MCF 10A (cell line): ENCODE measurements at places on chromosomes 13 and 19. TPM values are rescaled to one million over a fixed set of nuclear protein-coding genes. Genes with fewer than 3 reads are reported as not detected.

DNA sequence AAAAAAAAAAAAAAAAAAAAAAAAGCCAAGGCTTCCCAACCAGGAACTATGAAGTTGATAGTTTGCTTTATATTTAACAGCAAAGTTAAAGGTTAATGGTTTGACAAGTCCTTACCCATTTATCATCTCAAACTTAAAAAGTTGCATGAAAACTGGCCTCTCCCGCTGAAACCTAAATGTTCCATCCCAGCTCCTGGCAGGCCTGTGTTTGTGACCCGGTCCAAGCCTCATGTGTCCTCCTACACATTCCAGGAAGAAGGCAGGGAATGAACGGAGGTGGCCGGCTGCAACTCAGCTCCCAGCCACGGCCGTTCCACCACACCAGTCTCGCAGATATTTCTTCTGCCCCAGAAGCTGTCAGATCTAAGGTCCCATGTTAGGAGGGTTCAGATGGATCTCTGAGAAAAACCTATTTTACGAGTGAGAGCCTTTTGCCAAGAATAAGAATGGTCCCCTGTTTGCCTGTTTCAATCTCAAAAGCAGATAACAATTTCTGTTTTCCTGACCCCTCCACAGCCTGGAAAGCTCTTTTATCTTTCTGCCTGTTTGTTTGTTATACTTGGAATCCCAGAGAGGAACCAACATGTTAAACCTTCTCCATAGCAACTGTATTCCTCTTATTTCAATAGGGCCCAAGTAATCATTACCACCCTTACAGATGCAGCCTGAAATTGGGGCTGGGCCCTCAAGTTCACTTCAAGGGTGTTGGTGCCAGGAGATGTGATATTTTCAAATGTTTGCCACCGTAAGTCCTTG, 56.5 kb downstream of the KCTD12 start:
- H3K4me3 ChIP-seq, result no peak overlapping the region
- no peaks in the 10 kb centered on the region for H3K27me3 ChIP-seq
- no peak for DNase-seq
- H3K4me1 ChIP-seq, result peaks cover 6% of the 10 kb centered on the region
- no peak overlapping the region for H3K27ac ChIP-seq

DNA sequence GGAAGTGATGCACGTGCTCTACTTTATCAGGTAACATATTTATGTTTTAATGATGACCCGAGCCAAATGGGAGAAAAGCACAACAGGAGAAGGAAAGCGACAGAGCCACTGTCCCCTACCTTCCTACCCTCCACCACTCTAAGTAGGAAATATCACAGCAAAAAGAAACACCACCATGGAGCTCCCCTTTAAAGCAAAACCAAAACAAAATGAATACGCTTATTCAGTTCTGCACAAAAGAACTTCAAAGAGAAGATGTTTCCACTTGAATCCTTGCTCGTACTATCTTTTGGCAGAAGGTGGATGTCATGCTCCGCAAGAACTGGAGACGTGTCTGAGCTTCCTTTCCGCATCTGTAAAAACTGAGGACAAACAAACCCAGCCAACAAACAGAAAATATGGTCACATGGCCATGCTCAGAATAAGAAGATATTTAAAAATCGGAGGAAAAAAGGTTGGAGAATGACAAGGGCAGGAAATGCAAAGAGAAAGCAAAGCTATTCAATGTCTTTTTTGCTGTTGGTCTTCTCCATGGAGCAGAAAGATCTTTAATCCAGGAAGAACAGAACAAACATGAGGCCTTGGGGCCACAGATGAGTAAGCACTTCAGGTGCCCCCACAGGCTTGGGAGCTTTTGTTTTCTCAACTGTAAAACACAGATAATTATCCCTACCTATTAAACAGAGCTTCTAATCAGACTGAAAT, 19.5 kb downstream of the N4BP2L1 start:
- H3K36me3 ChIP-seq, result no peaks in the 10 kb centered on the region
- H3K27ac ChIP-seq, result no peak overlapping the region
- H3K27me3 ChIP-seq, result no peaks in the 10 kb centered on the region
- no peak overlapping the region for H3K4me3 ChIP-seq

GRCh38 chr13:111632906-111633305, 312.5 kb downstream of the TEX29 start:
- H3K27me3 ChIP-seq, result no peaks in the 10 kb centered on the region
- H3K4me1 ChIP-seq, result no peaks in the 10 kb centered on the region
- H3K4me3 ChIP-seq, result no peak overlapping the region
- DNase-seq, result no peak
- H3K36me3 ChIP-seq, result no peaks in the 10 kb centered on the region
- no peak overlapping the region for H3K27ac ChIP-seq

GRCh38 chr19:13262450-13262849, 112.2 kb downstream of the IER2 start:
- no peaks in the 10 kb centered on the region for H3K36me3 ChIP-seq
- peaks cover 11% of the 10 kb centered on the region for H3K4me1 ChIP-seq
- no peak overlapping the region for H3K4me3 ChIP-seq
- H3K27ac ChIP-seq, result no peak overlapping the region
- H3K27me3 ChIP-seq, result peaks cover 30% of the 10 kb centered on the region

DNA sequence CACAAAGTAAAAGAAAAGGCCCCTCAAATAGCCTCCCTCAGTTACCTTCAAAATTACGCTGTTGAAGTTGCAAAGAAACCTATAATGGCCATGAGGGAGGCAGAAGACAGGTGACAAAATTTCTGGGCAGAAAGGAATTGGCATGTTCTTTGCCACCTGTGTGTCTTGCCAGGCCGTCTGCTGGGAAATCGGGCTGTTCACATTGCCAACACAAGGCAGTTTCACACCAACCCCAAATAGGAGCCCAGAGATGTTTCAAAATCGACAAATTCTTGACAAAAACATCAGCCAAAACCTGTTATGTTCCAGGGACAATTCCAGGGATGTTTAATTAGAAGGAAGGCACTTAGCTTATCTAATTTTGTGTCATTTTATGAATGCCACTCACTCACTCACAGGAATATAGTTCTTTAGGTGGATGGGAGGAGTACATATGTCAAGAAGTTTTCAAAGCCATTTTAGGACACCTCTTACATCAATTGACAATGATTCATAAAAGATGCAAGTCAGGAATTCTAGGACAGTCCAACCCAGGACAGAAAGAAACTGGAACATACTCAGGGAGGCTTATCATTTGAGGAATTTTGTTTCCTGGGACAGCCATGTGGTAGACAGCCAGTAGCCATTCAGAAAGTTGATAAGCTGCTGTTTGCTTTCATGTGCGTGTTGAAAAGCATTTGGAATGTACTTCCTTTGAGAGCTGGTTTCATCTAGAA, 164.5 kb downstream of the RGCC start:
- H3K27ac ChIP-seq, result peak overlapping the region; percentile 73
- peaks cover 18% of the 10 kb centered on the region for H3K4me1 ChIP-seq
- H3K4me3 ChIP-seq, result no peak overlapping the region
- no peak for DNase-seq

DNA sequence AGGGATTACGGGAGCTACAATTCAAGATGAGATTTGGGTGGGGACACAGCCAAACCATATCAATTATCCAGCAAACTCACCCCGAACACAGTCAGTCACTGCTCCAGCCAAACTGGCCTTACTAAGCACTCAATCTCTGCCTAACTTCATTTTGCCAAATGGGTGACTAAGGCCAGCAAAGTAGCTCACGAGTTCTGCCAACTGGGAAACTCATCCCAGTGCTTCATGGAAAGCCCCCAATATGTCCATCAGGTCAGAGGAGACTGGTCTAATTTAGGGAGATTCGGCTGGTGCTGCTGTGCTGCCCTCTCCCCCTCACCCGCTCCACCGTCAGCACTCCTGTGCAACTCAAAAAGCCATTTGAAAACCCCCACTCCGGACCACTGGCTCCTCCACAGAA, 324.0 kb downstream of the FOXO1 start:
- DNase-seq, result no peak
- H3K27ac ChIP-seq, result no peak overlapping the region
- peaks cover 37% of the 10 kb centered on the region for H3K4me1 ChIP-seq
- no peaks in the 10 kb centered on the region for H3K27me3 ChIP-seq

DNA sequence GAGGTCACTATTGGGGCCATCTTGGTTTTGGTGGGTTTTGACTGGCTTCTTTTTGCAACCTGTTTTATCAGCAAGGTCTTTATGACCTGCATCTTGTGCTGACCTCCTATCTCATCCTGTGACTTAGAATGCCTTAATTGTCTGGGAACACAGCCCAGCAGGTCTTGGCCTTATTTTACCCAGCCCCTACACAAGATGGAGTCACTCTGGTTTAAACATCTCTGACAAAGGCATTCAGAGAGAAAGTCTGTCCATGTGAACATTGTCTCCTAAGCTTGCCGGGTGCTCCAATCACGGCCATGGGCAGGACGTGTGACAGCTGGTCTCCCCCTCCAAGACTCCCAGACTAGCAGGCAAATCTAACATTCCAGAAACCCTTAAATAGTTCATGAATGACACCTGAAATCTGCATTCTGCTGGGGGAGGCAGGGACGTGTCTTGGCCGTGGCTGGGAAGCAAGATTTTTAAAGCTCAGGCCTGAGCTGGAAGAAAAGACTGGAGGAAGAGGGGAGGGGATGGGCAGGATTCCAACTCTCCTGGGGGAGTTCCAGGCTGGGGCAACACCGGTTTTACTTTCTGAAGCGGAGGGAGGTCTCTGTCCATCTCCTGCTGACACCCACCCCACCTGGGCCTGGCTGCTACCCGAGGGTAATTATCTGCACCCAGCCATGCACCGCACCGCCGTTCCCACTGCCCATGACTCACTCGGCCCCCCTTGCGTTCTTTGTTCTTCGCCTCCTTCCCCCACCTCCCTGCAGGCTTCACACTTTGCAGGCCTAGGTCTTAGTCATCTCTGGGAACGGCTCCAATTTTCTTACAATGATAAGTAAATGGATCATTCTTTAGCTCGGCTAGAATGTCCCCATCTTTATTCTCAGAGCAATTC, 11.6 kb upstream of the OR1M1 start:
- peak; percentile 100 for DNase-seq
- peak overlapping the region; percentile 65 for H3K4me3 ChIP-seq
- peak overlapping the region; percentile 57 for H3K27ac ChIP-seq
- H3K36me3 ChIP-seq, result peaks cover 6% of the 10 kb centered on the region

DNA sequence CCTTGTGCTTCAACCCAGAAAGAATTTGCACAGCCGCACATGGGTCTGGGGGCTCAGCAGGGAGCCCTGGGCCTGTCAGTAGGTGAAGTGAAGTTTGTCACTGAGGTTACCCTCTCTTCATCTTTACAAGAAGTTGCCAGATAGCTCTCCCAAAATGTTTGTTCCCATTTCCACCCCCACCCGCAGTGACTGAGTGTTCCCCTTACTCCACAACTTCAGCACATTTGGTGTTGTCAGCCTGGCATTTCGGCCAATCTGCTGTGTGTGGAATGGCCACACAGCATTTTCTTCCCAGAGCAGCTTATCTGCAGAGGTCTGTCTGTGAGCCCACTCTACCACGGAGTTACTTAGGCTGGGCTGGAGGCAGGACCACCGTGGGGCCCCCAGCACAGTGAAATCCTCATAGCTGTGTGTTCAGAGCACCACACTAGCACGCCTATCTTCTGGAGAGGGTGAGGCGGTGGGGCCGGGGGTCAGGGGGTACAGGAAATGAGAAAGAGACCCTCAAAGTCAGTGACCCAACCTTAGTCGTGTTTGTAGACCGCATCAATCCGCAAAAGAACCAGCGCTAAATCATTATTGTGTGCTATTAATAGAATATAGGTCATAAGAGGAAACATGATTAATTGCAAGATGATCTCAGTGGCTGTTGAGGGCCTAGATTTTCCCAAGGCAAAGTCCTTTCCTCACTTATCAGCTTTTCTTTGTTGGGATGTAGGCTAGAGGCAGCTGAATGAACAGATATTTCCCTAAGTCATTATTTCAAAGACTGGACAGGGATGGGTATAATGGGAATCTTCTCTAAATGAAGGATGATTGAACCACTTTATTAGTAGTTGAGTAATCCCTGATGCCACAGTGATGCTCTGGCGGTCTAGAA, 116.0 kb downstream of the SIPA1L3 start:
- H3K4me1 ChIP-seq, result no peaks in the 10 kb centered on the region
- no peak overlapping the region for H3K4me3 ChIP-seq
- H3K27me3 ChIP-seq, result no peaks in the 10 kb centered on the region
- DNase-seq, result no peak
- H3K27ac ChIP-seq, result no peak overlapping the region

- peaks cover 43% of the 10 kb centered on the region for H3K36me3 ChIP-seq
- H3K4me3 ChIP-seq, result no peak overlapping the region
- DNase-seq, result no peak
Measured at GRCh38 chr13:27440408-27440807, 10.0 kb downstream of the MTIF3 start.

- no peak for DNase-seq
- no peak overlapping the region for H3K27ac ChIP-seq
- H3K36me3 ChIP-seq, result no peaks in the 10 kb centered on the region
- no peaks in the 10 kb centered on the region for H3K27me3 ChIP-seq
- H3K4me1 ChIP-seq, result peaks cover 2% of the 10 kb centered on the region
Measured at GRCh38 chr13:65650321-65650720, 1579.8 kb downstream of the PCDH9 start.

DNA sequence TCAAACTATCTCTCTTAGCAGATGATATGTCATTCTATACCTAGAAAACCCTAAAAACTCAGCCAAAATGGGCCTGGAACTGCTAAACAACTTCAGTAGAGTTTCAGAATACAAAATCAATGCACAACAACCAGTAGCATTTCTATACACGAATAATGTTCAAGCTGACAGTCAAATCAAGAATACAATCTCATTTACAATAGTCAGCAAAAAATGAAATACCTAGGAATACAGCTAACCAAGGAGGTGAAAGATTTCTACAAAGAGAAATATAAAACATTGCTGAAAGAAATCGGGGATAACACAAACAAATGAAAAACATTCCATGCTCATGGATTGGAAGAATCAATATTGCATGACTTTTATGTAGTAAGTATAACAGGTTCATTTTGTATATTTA, 804.8 kb downstream of the SLITRK1 start:
- no peaks in the 10 kb centered on the region for H3K27me3 ChIP-seq
- H3K36me3 ChIP-seq, result no peaks in the 10 kb centered on the region
- no peak overlapping the region for H3K27ac ChIP-seq
- H3K4me3 ChIP-seq, result no peak overlapping the region
- H3K4me1 ChIP-seq, result no peaks in the 10 kb centered on the region

GRCh38 chr13:52882785-52883184, 34.3 kb upstream of the PCDH8 start:
- H3K4me1 ChIP-seq, result no peaks in the 10 kb centered on the region
- no peak overlapping the region for H3K27ac ChIP-seq
- no peak overlapping the region for H3K4me3 ChIP-seq
- no peaks in the 10 kb centered on the region for H3K36me3 ChIP-seq
- DNase-seq, result no peak

DNA sequence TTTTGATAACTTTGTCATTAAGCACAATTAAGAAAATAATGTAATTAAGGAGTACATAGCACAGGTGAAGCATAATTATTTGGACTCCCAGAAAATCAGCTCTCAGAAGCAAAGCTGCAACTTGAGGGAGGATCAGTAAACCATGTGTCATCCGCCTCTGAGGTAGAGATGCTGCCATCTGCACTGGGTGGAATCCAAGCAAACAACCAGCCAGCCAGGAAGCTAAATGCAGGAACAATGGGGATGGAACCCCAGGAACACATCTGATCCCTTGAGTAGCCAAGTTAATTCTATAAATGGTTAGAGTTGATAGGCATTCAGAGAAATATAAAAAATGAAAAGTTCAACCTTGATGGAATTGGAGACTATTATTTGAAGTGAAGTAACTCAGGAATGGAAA, 520.2 kb downstream of the RFC3 start:
- no peak overlapping the region for H3K27ac ChIP-seq
- H3K27me3 ChIP-seq, result no peaks in the 10 kb centered on the region
- peaks cover 14% of the 10 kb centered on the region for H3K4me1 ChIP-seq
- no peaks in the 10 kb centered on the region for H3K36me3 ChIP-seq
- DNase-seq, result no peak

Gene LILRA1
- not detected in 2 replicates for total RNA-seq

Gene APOC4
- total RNA-seq, result not detected in 2 replicates

Gene LRRC63
- total RNA-seq, result not detected in 2 replicates

Gene KLF2
- total RNA-seq, result 3.3 and 3.8 TPM in 2 replicates
